ENCODE measurements at places on chromosomes 6 and 20.

DNA sequence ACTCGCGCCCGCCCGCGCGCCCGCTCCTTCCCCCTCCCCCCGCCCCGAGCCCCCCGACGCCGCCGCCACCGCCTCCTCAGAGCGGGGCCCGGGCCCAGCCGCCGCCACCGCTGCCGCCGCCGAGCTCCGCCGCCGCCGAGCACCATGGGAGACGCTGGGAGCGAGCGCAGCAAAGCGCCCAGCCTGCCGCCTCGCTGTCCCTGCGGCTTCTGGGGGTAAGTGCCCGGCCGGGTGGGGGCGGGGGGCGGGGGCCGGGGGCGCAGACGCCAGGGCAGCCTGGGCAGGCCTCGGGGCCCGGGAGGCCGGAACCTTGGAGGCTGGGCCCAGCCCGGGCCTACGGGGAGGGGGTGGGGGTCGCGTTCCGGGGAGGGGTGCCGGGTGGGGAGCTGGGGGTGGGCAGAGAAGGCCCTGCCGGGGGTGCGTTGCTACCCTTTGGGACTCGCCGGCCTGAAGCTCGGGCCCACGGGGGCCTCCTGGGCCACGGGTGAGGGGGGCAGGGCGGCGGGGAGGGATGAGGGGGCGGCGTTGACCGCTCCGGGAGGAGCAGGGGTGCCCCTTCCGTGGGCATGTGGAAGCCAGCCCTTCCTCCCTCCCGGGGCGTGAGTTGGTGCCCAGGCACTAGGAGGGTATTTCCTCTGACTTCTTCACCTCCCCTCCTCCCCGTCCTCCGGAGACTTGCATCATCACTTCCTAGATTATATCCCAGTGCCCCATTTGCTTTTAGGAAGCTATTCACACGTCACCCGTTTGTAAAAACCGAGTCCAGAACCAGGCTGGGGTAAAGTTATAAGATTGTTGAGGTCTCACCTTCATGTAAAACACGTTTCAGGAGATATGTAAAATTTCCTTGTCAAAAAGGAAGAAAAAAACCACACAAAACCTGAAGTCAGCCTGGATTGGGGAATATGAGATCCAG is 533 bp downstream of the ZFAND3 start:
- H3K36me3 ChIP-seq: peaks cover 1% of the 10 kb centered on the region
- H3K27me3 ChIP-seq: no peaks in the 10 kb centered on the region
- peak overlapping the region; percentile 99 for H3K27ac ChIP-seq
- peak; percentile 56 for DNase-seq
- peak overlapping the region; percentile 97 for H3K4me3 ChIP-seq

- no peak for DNase-seq
These were observed 254.0 kb downstream of the GMDS start for GRCh38 chr6:1991332-1991878.

- peaks cover 12% of the 10 kb centered on the region for H3K36me3 ChIP-seq
- peaks cover 67% of the 10 kb centered on the region for H3K4me1 ChIP-seq
- peak; percentile 70 for DNase-seq
- H3K4me3 ChIP-seq: peak overlapping the region; percentile 85
- peaks cover 44% of the 10 kb centered on the region for H3K27me3 ChIP-seq
These were observed 104.9 kb upstream of the PRDM1 start for GRCh38 chr6:105981002-105981887.

GRCh38 chr6:17945111-17945510 is 42.3 kb downstream of the KIF13A start:
- no peak overlapping the region for H3K4me3 ChIP-seq
- no peaks in the 10 kb centered on the region for H3K36me3 ChIP-seq
- H3K4me1 ChIP-seq: no peaks in the 10 kb centered on the region
- no peak for DNase-seq
- H3K27ac ChIP-seq: no peak overlapping the region

DNA sequence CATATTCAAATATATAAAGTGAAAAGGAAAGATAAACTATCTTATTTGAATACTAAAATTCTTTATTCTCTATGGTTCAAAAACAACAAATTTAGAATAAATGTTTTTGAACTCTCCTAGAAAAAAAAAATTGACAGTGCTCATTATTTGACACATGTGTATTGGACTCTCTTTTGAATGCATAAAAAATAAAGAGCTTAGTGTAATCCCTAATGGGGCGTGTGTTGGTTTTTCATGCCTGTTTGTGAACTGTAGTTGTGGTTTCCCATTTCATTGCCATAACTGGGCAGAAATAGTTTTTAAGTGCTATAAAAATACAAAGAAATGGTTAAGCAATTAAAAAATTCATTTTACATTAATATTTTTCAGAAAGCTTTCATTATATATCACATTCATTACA is 101.3 kb downstream of the REV3L start:
- no peak overlapping the region for H3K27ac ChIP-seq
- H3K27me3 ChIP-seq: no peaks in the 10 kb centered on the region
- DNase-seq: no peak
- peaks cover 12% of the 10 kb centered on the region for H3K36me3 ChIP-seq
- H3K4me1 ChIP-seq: peaks cover 6% of the 10 kb centered on the region

DNA sequence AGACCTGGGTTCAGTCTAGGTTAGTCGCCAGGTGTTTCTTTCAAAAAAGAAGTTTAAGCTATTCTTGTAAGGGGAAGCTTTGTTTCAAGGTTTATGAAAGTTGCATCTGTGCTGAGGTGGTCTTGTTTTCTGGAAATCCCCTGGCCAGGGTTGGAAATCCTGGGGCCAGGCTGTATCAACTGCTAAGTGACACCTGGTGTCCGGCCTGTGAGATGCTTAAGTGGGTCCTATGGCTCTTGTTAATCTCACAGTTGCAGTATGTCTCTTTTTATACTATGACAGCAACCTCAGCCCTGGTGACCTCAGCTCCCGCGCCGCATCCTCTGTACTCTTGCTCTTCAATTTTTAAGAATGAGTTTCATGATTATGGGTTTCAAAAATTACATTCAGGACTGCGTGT is 72.0 kb downstream of the CHMP4B start:
- no peak for DNase-seq
- no peak overlapping the region for H3K4me3 ChIP-seq
- no peaks in the 10 kb centered on the region for H3K36me3 ChIP-seq
- no peaks in the 10 kb centered on the region for H3K4me1 ChIP-seq

DNA sequence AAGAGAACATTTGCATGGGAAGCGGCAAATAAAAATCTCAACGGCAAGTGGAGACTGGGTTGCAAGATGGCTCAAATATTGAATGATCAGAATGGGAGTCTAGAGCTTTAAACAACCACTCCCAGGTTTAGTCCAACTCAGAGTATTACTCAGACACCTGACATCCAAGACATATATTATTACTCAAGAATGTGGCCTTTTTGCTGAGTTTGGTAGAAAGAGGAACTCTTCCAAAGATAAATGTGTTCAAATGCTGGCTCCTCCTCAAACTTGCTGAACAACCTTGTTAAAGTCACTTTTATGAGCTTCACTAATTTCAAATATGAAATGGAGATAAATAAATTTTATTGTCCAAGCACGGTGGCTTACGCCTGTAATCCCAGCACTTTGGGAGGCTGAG is 77.8 kb downstream of the ESR1 start:
- H3K27me3 ChIP-seq: no peaks in the 10 kb centered on the region
- DNase-seq: no peak
- H3K4me1 ChIP-seq: no peaks in the 10 kb centered on the region
- H3K4me3 ChIP-seq: no peak overlapping the region

- no peaks in the 10 kb centered on the region for H3K36me3 ChIP-seq
- H3K4me3 ChIP-seq: no peak overlapping the region
- H3K27me3 ChIP-seq: no peaks in the 10 kb centered on the region
- no peaks in the 10 kb centered on the region for H3K4me1 ChIP-seq
- DNase-seq: no peak
These were observed 209.8 kb upstream of the FOXA2 start for GRCh38 chr20:22794200-22794599.

- no peaks in the 10 kb centered on the region for H3K4me1 ChIP-seq
- H3K27ac ChIP-seq: no peak overlapping the region
- H3K36me3 ChIP-seq: no peaks in the 10 kb centered on the region
- H3K4me3 ChIP-seq: no peak overlapping the region
These were observed 220.1 kb upstream of the TSHZ2 start for GRCh38 chr20:52752023-52752422.

GRCh38 chr6:145142958-145143357 is 592.4 kb downstream of the EPM2A start:
- no peak overlapping the region for H3K4me3 ChIP-seq
- H3K36me3 ChIP-seq: no peaks in the 10 kb centered on the region
- H3K27ac ChIP-seq: no peak overlapping the region
- no peaks in the 10 kb centered on the region for H3K4me1 ChIP-seq
- H3K27me3 ChIP-seq: peaks cover 13% of the 10 kb centered on the region

GRCh38 chr6:126787635-126788034 is 330.8 kb upstream of the RSPO3 start:
- no peaks in the 10 kb centered on the region for H3K4me1 ChIP-seq
- H3K36me3 ChIP-seq: no peaks in the 10 kb centered on the region
- H3K27ac ChIP-seq: no peak overlapping the region

DNA sequence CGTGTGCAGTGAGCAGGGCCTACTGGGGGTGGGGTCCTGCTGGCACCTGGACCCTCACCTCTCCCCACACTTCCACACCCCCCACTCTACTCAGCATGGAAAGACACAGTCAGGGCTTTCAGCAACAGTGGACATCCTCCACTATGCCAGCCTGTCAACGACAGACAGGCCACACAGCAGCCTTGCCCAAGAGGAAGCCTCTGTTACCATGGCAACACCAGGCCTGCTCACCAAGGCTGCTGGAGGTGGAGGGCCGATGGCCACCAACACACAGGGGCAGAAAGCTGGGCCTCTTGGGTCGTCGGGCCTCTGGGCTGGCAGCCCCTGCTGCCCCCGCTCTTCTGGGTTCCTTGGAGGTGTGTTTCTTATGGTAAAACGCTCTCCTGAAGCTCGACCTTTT is 13.6 kb downstream of the BNIP5 start:
- no peaks in the 10 kb centered on the region for H3K27me3 ChIP-seq
- no peak overlapping the region for H3K4me3 ChIP-seq
- H3K27ac ChIP-seq: no peak overlapping the region
- H3K36me3 ChIP-seq: no peaks in the 10 kb centered on the region
- DNase-seq: no peak

GRCh38 chr6:153989989-153990388 is 49.1 kb upstream of the OPRM1 start:
- no peaks in the 10 kb centered on the region for H3K36me3 ChIP-seq
- no peaks in the 10 kb centered on the region for H3K4me1 ChIP-seq
- H3K27me3 ChIP-seq: no peaks in the 10 kb centered on the region
- no peak overlapping the region for H3K4me3 ChIP-seq
- no peak for DNase-seq

GRCh38 chr6:53437557-53438202 is 88.9 kb upstream of the ELOVL5 start:
- peaks cover 7% of the 10 kb centered on the region for H3K27me3 ChIP-seq

DNA sequence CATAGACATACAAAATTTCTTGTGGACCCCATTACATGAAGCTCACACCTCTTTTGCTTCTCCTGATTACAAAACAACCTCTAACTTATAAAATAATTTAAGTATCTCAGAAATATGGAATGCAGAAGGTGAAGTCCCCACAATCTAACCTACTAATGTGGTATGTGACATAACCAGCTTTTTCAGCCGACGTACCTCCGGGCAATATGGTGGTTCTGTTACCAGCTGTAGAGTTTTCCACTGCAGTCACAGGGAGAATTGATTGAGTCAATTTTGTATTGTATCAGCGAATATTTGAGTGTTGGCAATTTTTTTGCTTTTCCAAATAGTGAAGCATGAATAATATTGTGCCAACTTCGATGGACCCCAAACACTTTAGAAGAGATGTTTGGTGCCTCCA is 15.7 kb upstream of the SPO11 start:
- H3K4me3 ChIP-seq: no peak overlapping the region
- DNase-seq: no peak
- H3K36me3 ChIP-seq: no peaks in the 10 kb centered on the region
- no peak overlapping the region for H3K27ac ChIP-seq
- peaks cover 13% of the 10 kb centered on the region for H3K27me3 ChIP-seq
- H3K4me1 ChIP-seq: no peaks in the 10 kb centered on the region

- peaks cover 5% of the 10 kb centered on the region for H3K4me1 ChIP-seq
- H3K36me3 ChIP-seq: no peaks in the 10 kb centered on the region
- DNase-seq: no peak
- no peak overlapping the region for H3K4me3 ChIP-seq
These were observed 22.9 kb downstream of the CYP21A2 start for GRCh38 chr6:32060966-32061655.

GRCh38 chr6:11917951-11918738 is 94.0 kb upstream of the HIVEP1 start:
- no peak overlapping the region for H3K27ac ChIP-seq
- H3K4me3 ChIP-seq: no peak overlapping the region
- DNase-seq: no peak

- no peaks in the 10 kb centered on the region for H3K27me3 ChIP-seq
- H3K4me1 ChIP-seq: peaks cover 31% of the 10 kb centered on the region
- DNase-seq: no peak
- no peak overlapping the region for H3K4me3 ChIP-seq
- H3K36me3 ChIP-seq: no peaks in the 10 kb centered on the region
These were observed 178.3 kb downstream of the ZDHHC14 start for GRCh38 chr6:157559201-157559756.

GRCh38 chr20:31578448-31579138 is 26.5 kb upstream of the ID1 start:
- H3K4me1 ChIP-seq: peaks cover 7% of the 10 kb centered on the region
- DNase-seq: no peak
- H3K4me3 ChIP-seq: no peak overlapping the region
- H3K27me3 ChIP-seq: no peaks in the 10 kb centered on the region
- H3K27ac ChIP-seq: no peak overlapping the region

DNA sequence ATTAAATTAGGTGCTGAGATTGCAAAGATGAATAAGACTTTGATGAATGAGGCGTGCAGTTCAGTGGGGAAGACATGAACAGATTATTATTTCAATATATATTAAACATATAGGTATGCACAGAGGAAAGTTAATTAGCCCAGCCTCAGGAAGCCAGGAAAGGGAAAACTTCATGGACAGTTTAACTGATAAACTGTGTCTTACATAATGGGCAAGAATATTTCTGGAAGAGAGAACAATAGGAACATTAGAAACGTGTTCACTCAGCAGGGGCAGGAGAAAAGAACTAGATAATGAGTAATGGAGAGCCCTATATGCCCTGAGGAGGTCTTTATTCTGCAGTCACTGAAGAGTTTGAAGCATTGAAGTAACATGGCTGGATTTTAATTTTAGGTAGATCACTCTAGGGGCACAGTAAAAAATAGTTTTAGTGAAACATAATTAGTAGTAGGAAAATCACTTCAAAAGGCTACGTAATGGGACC is 23.6 kb downstream of the CEP57L1 start:
- DNase-seq: no peak
- H3K4me3 ChIP-seq: no peak overlapping the region
- H3K36me3 ChIP-seq: no peaks in the 10 kb centered on the region

GRCh38 chr6:39239527-39240154 is 10.4 kb upstream of the KCNK5 start:
- H3K4me3 ChIP-seq: no peak overlapping the region
- H3K4me1 ChIP-seq: no peaks in the 10 kb centered on the region
- no peak overlapping the region for H3K27ac ChIP-seq
- no peaks in the 10 kb centered on the region for H3K27me3 ChIP-seq
- H3K36me3 ChIP-seq: no peaks in the 10 kb centered on the region

- no peaks in the 10 kb centered on the region for H3K36me3 ChIP-seq
- no peaks in the 10 kb centered on the region for H3K4me1 ChIP-seq
- no peak for DNase-seq
- H3K27me3 ChIP-seq: peaks cover 13% of the 10 kb centered on the region
- no peak overlapping the region for H3K27ac ChIP-seq
These were observed 46.3 kb upstream of the RPS6KA2 start for GRCh38 chr6:166673309-166673708.

GRCh38 chr6:46048646-46049297 is 33.1 kb upstream of the CLIC5 start:
- no peak overlapping the region for H3K27ac ChIP-seq
- peaks cover 8% of the 10 kb centered on the region for H3K4me1 ChIP-seq
- no peak overlapping the region for H3K4me3 ChIP-seq

GRCh38 chr6:124273701-124274100 is 470.0 kb downstream of the NKAIN2 start:
- no peaks in the 10 kb centered on the region for H3K36me3 ChIP-seq
- H3K4me3 ChIP-seq: no peak overlapping the region
- H3K4me1 ChIP-seq: no peaks in the 10 kb centered on the region
- H3K27ac ChIP-seq: no peak overlapping the region
- H3K27me3 ChIP-seq: no peaks in the 10 kb centered on the region
- no peak for DNase-seq

Data from activated T-cell treated with anti-CD3 and anti-CD28 coated beads, Interleukin-2, amount 50 U/mL, for 72 hours (primary cell).